Amygdala (tissue), 56 donors: ENCODE measurements at places on chromosomes 11 and 22.
A peak's percentile ranks its signal among the peaks of the same experiment; 100 is the strongest.

DNA sequence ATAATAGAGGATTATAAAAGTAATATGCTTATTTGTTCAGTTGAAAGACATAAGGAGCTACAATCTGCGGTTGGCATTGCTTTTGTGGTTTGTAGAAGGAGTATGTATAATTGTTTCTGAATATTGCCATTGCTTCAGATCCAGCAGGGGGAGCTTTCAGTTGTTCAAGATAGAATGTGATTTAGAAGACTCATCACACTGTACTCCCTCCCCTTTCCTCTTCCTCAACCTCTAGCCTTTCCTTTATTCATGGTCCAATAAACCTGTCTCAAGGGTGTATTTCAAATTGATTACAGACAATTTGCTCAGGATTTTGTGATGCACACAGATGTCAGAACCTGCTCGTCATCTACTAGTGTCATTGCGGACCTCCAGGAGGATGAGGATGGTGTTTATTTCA, 9.8 kb downstream of the PRMT3 start:
- DNase-seq, result no peak

- no peak for DNase-seq
Observed at GRCh38 chr11:92967178-92967577, 2.3 kb upstream of the MTNR1B start.

GRCh38 chr22:17797721-17798559, 23.7 kb upstream of the BID start:
- peak; percentile 30 for DNase-seq

DNA sequence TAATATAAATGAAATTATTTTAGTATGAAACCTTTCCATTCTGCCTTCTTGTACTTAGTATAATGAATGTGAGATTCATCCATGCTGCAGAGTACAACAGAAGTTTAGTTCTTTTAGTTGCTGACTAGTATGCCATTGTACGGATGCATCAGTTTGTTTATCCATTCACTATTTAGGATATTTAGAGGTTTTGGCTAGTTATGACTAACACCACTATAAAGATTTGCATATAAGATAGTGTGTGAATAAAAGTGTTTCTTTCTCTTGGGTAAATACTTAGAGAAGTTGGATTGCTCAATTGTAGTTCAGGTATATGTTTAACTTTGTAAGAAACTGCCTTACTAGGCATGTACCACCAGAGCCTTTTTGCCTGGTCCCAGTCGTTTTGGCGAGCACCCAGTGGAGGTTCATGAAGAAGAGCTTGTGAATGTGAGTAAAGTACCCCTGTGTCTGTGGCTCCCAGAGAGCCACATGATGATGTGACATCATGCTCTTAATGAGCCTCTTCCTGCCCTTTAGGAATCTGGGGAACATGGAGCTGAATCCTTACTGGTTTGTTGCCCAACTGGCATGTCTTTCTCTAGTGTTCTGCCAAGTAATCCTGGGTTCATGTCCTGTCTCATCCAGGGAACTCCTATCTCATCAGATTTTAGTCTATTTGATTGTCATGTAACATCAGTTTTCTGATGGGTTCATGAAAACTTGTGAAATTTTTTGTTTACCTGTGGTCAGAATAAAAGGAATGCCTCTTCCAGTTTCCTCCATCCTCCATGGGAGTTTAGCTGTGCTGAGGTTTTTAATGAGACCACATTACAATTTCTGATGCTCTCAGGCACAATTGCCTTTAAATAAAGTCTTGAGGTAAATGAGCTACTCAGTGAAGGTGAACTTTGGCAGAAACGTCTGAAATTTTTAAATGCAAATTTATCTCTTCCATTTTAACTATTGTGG, 234.8 kb downstream of the CASP12 start:
- no peak for DNase-seq

- DNase-seq, result no peak
Observed at GRCh38 chr11:6681949-6682348, 1.2 kb downstream of the MRPL17 start.

- DNase-seq, result no peak
Observed at GRCh38 chr22:24097961-24098391, 83.3 kb upstream of the SUSD2 start.

- no peak for DNase-seq
Observed at GRCh38 chr11:64011371-64011770, 24.4 kb upstream of the FLRT1 start.

DNA sequence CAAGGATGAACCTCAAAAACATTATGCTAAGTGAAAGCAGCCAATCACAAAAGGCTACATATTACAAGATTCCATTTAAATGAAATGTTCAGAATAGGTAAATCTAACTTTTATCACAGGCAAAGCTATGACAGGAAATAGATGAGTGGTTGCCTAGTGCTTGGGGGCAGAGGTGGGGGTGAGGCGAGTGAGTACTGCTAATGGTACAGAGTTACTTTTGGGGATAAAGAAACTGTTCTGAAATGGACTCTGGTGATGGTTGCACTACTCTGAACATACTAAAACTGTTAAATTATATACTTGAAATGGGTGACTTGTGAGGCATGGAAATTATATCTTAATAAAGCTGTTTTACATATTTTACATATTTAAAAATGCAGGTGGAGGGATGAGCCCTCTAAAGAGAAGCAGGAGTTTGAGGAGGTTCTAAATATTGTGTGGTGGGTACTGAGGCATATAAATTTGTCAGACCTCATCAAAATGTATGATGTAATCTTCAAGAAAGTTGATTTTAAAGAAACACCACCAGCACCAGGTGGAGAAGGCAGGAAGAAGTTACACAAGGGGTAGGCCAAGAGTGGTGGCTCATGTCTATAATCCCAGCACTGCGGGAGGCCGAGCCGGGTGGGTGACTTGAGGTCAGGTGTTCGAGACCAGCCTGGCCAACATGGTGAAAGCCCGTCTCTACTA, 3.6 kb downstream of the SLC43A1 start:
- DNase-seq, result no peak

GRCh38 chr11:72045849-72046248, 34.5 kb downstream of the NUMA1 start:
- no peak for DNase-seq

DNA sequence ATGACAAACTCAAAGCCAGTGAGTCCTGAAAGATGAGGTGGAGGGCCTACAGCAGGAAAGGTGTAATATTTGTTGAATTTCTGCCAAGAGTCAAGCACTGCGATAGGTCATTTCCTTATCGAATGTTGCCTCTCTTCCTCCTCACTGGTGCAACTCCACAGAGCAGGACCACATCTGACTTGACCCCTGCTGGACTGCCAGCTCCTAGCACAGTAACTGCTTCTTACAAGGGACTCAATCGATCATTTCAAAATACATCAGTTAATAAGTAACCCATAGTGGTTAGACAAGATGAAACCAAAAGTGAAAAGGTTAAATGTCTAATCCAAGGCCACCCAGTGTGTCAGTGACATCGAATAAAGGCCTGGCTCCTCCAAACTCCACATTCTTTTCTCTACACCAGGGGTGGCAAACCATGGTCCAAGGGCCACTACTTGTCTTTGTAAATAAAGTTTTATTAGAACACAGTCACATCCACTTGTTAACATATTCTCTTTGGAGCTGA, 98.5 kb upstream of the CSNK2A3 start:
- DNase-seq, result no peak

DNA sequence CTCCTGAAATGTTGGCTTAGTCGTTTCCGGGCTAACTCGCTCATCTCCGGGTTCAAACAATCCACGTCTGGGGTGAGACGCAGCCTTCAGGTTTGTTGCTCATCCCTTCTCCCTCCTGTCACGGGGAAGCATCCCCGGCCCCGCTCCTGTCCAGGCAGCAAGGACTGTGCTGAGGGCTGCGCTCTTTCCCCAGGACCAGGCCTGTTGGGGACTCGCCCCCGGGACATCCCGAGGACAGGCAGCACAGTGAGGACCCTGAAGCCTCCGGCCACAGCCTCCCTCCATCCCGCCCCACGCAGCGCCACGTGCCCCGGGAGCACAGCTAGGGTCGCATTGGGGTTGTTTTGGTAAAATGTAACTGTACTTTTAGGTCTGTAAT, 252.0 kb downstream of the BRD1 start:
- DNase-seq, result no peak

DNA sequence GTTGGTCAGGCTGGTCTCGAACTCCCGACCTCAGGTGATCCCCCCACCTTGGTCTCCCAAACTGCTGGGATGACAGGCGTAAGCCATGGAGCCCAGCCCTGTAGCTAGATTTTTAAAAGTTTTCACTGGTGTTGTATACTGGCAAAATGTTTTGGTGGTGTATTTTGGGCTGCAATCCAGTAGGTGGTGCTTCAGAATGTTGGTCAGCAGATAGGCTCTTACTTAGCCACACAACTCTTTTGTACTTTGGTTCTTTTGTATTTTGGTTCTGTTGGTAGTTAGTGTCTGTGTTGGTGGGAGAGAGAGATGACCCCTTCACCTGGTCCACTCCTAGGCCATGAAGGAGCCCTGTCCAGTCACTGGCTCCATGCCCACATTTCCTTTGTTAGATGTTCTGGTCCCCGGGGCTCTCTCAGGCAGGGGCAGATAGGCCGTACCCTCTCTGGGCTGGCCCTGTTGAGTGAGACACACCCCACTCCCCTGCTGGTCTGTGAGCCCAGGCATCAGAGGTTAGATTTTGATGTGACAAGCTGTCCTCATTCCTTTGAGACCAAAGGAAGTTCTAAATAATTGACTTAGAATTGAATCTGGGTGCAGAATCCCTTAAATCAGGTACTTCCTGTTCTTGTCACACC, 123.8 kb downstream of the DDX10 start:
- no peak for DNase-seq

DNA sequence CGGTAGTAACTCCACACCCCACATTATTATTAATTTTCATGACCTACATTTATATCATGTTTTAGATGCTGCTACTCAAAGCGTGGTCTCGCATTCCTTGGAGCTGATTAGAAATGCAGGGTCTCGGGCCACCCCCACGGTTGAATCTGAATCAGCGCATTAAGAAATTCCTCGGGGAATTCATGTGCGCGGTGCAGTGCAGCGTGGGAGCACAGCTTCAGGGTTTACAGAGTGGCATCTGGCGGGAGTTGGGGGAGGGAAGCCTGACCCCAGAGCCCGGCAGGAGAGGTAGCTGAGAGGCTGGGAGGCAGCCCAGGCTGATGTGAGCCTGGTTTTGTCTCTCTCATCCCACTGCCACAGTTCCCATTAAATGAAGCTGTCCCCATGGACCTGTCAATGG, 48.1 kb upstream of the DAGLA start:
- no peak for DNase-seq

DNA sequence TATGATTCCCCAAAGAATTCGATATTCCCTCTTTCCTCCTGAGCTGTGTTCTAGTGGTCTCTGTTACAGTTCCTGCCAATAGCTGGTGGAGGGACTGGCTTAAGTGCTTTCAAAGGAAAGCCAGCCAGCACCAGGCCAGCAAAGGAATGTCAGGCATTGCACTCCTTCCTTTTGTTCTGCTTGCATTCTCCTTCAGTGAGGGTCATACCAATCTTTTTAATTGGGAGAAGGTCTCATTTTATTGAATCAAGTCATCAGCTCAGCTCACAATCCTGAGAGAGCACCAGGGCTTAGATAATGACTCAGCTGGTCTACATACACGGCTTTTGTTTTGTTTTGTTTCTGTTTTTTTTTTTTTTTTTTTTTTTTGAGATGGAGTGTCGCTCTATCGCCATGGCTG, 222.9 kb downstream of the NAV2 start:
- no peak for DNase-seq

GRCh38 chr11:12743834-12744449, 69.7 kb downstream of the TEAD1 start:
- no peak for DNase-seq

- DNase-seq, result no peak
Observed at GRCh38 chr11:132782102-132782501, 750.2 kb downstream of the OPCML start.

- DNase-seq, result no peak
Observed at GRCh38 chr22:47071807-47072641, 309.6 kb downstream of the TBC1D22A start.

GRCh38 chr11:13635290-13635689, 33.2 kb upstream of the FAR1 start:
- DNase-seq, result no peak

GRCh38 chr11:57566005-57566904, 1.2 kb downstream of the UBE2L6 start:
- no peak for DNase-seq

DNA sequence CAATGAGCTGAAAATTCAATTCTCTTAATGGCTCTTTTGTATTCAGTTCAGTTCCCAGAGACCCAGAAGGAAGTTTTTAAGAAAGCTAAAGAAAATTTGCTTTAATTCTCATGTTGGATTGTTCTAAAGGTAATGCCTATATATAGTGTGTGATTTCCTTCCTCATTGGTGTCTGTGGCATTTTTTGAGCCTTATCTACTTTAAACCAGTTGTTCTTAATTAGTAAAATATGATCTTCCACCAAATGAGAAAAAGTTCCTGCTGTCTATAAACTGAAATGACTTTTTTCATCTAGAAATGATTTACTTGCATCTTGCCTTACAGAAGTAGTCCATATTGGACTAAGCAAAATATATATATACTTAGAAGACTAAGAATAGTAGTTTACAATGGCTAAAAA, 622.1 kb upstream of the KIRREL3 start:
- DNase-seq, result no peak

DNA sequence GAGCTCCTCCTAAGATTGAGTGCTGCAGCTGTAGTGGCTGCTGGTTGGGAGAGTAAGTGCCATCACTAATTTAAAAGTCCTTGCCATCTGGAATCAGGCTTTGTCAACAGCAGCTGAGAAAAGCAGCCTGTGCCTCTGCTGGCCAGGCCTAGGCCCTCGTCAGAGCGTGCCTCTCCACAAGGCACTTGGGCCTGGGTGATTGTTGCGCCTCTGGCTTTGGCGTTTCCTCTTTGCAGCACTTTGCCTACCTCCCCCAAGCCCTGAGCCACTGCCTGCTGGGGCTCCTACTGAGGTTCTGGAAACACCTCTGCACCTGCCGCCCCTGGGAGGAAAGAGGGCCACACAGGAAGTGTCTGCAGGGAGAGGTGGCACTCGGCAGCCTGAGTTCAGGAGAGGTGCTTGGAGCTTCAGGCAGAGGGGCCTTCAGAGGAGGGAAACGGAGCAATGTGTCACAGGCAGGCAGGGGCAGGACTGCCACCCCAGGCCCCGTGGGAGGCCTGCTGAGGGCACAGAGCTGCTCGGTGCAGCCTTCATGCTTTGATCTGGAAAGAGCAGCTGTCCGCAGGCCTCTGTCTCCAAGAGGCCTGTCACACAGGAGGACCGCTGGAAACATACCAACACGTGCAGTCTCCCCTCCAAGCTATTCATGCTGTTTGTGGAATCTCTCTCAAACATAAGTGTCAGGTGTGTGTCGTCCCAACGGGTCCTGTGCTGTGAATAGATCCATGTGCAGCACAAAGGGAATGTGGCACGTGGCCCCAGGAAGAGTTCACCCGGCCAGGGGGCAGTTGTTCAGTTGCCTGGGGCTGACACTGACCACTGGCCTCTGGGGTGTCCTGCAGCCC, 61.5 kb upstream of the EMID1 start:
- DNase-seq, result no peak

DNA sequence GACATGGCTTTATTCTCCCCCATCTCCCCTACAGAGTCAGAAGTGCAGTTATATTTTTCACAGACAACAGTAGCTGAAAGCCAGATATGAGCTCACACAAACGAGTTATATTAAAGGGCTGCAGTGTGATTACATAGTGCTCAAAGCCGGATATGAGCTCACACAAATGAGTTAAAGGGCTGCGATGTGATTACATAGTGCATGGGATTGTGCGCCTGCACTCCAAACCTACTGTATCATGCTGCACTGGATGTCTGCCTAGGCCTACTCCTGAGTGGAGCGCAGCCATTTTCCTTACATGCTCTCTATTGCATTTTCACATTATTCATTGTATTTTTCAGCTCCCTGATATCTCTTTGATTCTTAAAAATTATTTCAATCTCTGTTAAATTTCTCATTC, 414.6 kb upstream of the LARGE1 start:
- no peak for DNase-seq
